Activated CD4-positive, alpha-beta T cell treated with anti-CD3 and anti-CD28 coated beads, Interleukin-2, Interleukin-6, amounts not matched to agents 100 ng/mL and 50 ng/mL, durations not matched to agents 16 hours and 8 hours (primary cell): ENCODE measurements at places on chromosomes 6 and 20.
A peak's percentile ranks its signal among the peaks of the same experiment; 100 is the strongest.

- no peak for DNase-seq
These were observed 34.3 kb downstream of the HLA-DMB start for GRCh38 chr6:32906539-32906938.

DNA sequence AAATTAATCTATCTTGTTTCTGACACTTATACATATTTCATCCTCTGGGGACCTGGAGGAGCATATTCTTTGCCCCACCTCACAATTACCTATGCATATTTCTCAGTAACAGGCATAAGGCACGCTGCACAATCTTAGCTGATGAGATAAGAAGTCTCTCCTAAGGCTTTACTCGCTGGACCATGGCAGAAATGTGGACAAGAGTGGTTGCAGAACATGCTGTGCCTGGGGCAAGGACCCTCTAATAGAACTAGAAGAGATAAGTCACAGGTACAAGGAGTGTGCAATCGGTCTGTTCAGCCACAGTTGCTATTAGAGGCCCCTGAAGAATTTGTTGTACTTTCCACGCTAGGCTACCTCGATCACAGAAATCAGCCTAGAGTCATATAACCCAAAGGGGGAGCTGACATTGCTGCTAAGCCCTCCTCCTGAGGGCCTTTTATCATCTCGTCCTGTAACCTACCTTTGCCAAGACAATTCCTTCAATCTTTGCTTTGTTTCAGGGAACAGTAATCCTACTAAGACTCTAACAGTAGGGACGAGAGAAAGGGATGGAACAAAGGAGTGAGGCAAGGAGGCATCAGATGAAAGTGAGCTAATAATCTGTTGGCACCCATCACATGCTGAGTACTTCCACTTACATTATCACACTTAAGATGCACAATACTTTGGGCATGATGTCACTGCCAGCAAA lies 16.1 kb upstream of the DEFB129 start:
- no peak for DNase-seq

GRCh38 chr20:44074252-44075151 lies 112.5 kb downstream of the JPH2 start:
- no peak for DNase-seq

DNA sequence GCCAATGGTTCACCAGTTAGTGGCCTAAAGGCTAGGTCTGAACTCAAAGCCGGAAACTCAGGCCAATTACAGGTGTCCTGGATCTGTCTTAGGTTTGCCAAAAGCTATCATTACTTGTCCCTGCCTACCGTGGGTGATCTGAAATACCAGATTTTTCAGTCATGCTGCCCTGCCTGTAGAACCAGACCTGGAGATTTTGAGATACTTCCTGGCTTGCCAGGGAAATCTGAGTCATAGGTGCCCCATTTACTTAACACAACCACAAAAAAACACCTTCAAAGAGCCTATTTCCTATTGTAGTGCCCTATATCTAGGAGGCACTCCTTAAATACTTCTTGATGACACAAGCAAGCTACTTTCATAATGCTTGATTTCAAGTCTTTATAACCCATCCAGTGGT lies 13.9 kb upstream of the RANBP9 start:
- DNase-seq = peak; percentile 64

- no peak for DNase-seq
These were observed 56.6 kb downstream of the SLC23A2 start for GRCh38 chr20:4944518-4945313.

DNA sequence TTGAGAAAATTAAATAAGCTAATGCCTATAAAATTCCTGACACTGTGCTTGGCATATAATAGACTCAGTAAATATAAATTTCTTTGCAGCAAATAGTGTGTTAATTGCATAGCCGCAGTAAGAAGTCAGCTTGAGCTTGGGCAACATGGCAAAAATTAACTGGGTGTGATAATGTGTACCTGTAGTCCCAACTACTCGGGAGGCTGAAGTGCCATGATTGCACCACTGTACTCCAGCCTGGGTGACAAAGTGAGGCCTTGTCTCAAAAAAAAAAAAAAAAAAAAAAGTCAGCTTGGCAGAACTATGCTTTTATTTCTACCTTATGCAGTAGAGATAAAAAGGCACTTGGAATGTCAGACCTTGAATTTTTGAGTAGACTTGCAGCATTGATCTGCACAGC lies 121.8 kb downstream of the AKAP7 start:
- no peak for DNase-seq

DNA sequence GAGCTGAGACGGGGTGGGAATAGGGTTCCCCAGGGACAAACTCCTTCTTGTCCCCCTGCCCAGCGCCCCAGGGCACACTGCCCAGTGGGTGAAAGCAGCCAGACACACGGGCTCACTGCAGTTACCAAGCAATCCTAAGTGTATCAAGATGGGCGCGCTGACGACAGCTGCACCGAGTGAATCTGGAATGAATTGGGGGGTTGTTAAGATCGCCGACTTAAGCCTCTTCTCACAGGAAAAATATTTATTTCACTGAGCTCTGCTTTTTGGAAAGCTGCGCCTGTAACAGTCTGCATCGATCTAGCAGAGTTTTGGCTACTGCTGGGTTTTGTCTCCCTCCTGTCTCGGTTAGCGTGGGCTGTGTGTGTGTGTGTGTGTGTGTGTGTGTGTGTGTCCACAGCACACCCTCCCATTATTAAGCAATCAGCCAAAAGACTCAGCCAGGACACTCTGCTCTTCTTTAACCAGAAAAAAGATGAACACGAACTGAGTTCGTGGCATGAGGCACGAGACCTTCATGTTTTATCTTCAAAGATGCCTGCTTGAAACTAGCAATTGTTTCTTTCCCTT lies 35.9 kb downstream of the RIPOR3 start:
- DNase-seq = no peak
